NCI-H510A treated with DMSO at 0.1 percent for 48 hours (cell line): ENCODE measurements at places on chromosomes 1 and 21.
A peak's percentile ranks its signal among the peaks of the same experiment; 100 is the strongest.

DNA sequence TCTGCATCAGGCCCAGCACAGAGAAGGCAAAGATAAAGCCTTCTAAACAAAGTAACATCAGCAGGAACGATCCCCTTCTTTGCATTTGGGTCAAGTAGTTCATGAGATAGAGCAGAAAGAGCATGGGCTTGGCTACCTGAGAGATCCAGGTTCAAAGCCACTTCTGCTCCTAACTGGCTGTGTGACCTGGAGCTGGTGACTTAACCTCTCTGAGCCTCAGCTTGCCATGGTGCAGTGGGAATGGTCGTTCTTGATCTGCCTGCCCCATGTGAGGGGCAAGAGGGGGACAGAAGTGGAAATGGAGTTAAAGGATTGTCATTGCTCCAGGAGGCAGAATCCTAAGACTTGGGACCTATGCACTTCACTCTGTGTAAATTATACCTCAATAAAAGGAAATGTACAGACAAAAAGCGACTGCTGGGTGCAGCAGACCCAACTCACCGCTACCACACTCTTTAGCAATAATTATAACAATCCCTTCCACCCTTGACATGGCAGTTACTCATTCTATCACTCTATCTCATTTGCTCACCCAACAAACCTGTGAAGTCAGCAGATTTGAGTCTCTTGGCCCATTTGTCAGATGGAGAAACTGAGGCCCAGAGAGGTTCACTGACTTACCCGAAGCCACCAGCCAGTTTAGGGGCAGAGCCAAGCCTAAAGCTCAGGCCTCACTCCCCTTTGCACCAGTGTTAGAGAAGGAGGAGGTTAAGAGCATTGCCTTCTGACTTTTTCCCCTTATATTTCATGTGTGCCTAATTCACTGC is 1.5 kb upstream of the MATN1 start:
- no peak for DNase-seq

DNA sequence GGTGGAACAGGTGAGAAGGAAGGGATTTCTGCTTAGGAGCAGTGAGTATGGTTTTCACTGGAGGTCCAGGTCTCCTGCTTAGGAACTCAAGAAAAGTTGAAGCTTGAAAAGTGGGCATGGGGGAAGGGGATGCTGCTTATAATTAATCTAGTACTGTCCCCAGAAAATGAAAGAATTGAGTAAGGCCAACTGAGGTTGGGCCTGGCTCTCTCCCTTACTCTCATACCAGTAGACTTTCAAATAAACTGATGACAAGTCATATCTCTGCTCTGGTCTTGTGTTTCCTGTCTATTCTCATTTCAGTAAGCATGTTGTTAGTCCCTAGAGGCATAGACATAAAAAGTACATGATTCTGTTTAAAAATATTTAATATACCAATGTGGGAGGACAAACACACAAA is 26.4 kb downstream of the CD48 start:
- no peak for DNase-seq

DNA sequence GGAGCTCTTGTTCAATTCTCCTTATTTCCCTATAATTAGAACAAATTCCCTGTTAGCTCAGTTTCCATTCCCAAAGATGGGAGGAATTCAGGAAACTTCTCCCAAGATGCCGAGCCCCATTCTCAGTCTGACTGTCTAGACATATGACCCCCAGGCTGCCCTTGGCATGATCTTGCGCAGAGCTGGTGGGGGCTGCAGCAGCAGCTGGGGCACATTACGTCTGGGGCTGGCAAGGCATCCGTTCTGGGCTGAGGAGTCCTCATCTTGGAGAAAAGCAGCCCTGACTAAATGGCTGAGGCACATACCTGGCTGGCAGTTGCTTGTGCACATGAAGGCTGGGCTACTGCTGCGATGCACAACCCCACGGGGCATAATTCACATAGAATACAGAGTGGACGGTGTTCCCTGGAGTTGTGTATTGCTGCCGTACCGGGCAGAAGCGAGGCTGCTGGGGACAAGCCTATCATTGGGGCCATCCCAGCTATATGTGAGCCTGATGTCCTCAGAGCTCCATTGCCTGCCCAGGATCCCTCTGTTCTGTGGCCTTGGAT is 36.4 kb upstream of the TRABD2B start:
- DNase-seq = no peak

- DNase-seq = no peak
These were observed 76.4 kb downstream of the ACBD6 start for GRCh38 chr1:180425952-180426351.

DNA sequence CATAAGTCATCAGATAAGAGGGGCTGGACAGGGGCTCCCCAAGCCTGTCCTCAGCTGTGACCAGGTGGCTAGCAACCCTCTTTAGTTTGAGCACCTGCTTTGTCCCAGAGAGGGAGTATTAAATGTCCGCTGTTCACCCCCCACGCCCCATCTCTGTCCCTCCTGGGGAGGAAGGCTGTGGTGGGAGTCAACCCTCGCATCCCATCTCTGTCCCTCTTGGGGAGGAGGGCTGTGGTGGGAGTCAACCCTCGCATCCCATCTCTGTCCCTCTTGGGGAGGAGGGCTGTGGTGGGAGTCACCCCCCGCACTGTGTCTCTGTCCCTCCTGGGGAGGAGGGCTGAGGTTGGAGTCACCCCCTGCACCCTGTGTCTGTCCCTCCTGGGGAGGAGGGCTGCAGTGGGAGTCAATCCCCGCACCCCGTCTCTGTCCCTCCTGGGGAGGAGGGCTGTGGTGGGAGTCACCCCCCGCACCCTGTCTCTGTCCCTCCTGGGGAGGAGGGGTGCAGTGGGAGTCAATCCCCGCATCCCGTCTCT is 72.6 kb upstream of the ABCG1 start:
- no peak for DNase-seq

- DNase-seq = no peak
These were observed 270.7 kb upstream of the C1orf174 start for GRCh38 chr1:4170548-4171340.

DNA sequence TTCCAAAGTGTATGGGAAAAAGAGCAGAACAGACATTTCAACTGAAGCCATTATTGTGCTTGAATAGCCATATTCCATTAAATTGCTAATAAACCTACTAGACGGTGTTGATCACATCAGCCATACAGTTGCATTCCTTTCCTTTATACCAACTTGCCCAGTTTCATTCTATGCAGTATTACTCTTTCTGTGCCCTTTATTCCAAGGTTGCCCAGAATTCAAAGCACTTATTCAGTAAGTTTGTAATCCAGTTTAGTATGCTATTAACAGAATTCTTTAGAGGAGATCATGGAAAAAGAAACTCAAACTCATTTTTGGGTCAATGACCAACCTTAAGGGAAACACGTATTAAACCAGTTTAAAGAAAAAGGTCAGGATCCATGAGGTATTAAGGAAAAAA is 89.5 kb downstream of the DDAH1 start:
- no peak for DNase-seq

- DNase-seq = no peak
These were observed 12.9 kb upstream of the IL19 start for GRCh38 chr1:206757524-206758266.

GRCh38 chr1:241598249-241598648 is 41.9 kb downstream of the CHML start:
- no peak for DNase-seq

DNA sequence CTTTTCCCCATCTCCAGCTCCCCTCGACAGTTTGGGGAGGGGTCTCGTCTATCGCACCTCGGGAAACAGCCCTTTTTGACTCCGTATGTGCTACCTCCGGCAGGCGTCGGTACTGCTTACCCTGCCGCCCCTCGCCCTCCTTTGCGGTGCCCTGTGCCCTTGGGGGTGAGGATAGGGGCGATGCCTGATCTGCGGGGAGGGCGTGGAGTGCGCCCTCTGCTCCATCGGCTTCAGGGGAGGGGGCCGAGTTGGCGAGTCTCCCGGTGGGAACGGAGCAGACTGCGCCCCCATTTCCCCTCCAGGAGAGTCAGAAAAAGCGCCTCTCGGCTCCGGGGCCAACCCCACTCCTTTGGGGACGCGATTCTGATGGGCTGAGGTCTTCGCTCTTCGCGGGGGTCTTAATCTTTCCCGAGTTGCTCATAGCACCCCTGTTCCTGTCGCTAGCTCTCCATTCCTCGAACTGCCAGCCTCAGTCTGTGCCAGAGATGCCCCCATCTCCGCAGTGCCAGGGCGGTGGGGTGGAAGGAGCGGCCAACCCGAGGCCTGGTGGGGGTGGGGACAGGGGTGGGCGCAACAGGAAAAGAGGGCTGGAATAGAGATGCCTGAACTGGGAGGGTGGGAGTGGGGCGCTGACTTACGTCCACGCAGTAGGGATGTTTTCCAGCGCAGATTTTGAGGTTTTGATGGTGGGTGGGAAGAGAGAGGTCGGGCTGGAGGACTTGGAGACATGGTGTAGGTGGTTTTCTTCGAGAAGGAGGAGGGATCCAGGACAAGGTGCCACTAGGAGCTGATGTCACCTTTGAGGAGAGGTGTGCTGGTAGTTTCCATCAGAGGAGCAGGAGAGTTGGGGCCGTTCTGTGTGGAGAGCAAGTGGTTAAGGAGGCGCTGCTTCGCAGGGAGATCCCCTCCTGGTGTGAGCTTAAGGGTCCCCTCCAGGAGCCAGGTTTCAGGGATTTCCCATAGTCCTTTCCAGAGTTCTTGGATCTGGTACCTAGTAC is 674 bp downstream of the PPFIA4 start:
- DNase-seq = no peak

GRCh38 chr1:70877343-70877742 is 170.3 kb downstream of the PTGER3 start:
- DNase-seq = no peak

DNA sequence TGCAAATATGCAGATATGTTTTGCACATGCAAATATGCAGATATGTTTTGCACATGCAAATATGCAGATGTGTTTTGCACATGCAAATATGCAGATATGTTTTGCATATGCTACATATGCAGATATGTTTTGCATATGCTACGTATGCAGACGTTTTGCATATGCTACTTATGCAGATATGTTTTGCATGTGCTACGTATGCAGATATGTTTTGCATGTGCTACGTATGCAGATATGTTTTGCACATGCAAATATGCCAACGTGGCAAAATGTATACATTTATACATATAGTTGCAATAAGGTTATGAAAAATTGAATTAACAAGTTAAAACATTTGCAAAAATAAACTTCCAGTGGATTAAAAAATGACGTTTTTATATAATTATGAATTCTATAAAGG is 30.8 kb upstream of the TP53BP2 start:
- no peak for DNase-seq

DNA sequence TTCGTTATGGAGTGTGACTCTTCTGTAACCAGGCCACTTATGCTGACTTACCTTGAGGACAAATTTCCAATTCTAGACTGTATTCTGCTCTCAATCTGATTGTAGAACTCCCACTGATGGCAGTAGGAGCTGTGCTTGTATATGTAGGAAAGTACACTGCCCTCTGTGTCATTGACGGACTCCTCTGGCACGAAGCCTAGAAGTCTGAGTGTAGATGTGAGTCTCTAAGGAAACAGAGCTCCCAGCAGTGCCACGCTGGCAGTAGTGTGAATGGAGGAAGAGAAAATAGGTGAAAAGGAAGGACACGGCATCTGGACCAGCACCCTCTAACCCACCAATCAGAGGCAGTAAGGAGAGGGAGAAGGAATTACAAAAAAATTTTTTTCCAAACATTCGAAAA is 130.4 kb upstream of the ADGRL2 start:
- no peak for DNase-seq

GRCh38 chr1:60950224-60951063 is 131.9 kb upstream of the NFIA start:
- no peak for DNase-seq

GRCh38 chr1:219564109-219564508 is 48.8 kb downstream of the ZC3H11B start:
- peak; percentile 67 for DNase-seq

DNA sequence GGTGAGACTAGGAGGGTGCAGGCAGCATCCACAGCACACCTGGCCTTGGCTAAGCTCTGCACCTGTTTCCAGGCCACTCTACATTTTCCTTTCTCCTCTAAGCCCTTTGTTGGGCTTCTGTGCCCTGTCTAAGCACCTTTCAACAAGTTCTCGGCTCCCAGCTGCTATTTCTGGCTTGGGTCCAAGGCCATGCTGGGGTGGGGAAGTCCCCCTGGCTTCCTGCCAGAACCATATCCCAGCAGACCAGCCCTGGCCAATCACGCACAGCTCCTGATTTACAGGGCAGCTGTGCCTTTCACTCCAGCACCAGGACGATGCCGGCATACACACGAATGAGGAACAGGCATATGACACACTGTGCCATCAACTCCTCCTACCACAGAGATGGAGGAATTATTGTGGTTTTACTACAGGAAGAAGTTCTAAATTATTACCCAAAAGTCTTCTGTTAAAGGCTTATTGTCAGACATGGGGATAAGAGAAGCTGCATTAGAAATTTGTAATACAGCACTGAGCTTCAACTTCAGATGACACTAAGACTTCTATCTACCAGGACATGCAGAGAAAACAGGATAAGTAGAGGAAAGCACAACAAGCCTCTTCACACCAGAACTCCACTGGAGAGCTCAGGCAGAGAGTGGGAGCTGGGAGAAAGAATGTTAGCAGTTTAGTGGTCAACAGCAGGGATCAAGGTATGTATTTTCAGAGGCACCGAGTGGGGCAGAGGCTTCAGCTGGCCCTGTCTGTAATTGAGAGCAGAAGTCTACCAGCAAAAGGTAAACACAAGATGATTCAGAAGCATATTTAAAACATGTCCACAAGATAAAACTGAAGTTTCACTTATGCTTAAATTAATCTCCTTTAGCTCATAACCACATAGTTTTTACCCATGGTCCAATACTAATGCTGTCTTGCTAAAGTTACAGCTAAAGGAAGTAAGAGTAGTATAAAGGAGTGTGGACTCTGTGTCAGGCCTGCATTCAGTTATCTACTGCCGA is 37.4 kb downstream of the TRIT1 start:
- DNase-seq = no peak

GRCh38 chr21:45865106-45865835 is 116.3 kb upstream of the COL6A1 start:
- no peak for DNase-seq

GRCh38 chr1:2597441-2598328 is 11.1 kb downstream of the PRXL2B start:
- DNase-seq = no peak

DNA sequence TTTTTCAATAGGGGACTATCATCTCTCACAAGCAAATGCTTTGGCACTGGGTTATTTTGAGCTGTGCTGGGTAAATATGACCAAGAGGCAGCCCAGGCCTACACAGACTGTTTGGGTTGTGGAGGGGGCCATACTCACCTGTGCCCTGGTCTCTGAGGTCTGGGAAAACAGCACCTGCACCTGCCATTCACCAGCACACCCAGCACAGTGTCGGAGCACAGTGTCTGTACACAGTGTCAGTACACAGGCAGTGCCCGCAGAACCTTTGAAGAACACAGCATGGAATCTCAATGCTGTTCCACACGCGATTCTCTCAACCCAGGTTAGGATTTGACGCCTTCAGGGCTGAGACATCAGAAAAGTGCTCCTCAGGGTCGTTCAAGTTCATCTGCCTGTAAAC is 35.0 kb upstream of the FAM89A start:
- no peak for DNase-seq

DNA sequence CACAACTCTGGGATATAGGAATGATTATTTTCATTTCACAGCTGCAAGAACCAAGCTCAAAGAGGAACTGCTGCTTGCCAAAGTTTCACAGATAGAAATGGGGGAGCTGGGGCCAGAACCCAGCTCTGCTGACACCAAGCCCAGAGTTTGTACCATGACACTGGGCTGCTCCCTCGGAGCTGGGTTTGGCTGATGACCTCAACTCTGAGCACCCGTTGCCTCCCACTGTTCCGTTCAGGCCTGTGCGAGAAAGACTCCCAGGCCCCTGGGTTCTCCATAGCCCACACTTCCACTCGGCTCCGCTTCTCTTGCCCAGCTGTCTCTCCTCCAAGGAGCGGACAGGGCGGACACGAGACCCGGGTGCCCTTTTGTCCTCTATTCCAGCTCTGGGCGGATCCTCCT is 55.2 kb downstream of the NGF start:
- DNase-seq = no peak

GRCh38 chr1:163583661-163584181 is 262.0 kb downstream of the NUF2 start:
- no peak for DNase-seq
